ENCODE measurements at places on chromosomes 7 and 10.
A peak's percentile ranks its signal among the peaks of the same experiment; 100 is the strongest.

DNA sequence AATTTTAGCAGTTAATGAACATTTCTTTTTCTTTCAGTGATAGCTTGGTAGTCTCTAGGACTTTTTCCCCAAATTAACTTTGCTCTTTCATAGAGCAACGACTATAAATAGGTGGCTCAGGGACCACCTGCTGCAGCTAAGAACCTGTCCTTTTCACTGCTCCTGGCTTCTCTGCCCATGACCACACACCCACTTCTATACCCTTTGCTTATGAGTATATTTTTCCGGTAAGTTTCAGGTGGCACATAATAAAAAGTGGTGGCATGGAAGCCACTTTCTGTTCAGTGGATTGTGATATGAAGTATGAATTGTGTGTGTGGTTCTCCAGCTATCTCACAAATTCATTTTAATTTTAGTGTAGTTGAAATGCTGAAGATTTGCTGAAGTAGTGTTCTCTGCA lies 1.2 kb downstream of the ING3 start:
- DNase-seq, result peak; percentile 32

DNA sequence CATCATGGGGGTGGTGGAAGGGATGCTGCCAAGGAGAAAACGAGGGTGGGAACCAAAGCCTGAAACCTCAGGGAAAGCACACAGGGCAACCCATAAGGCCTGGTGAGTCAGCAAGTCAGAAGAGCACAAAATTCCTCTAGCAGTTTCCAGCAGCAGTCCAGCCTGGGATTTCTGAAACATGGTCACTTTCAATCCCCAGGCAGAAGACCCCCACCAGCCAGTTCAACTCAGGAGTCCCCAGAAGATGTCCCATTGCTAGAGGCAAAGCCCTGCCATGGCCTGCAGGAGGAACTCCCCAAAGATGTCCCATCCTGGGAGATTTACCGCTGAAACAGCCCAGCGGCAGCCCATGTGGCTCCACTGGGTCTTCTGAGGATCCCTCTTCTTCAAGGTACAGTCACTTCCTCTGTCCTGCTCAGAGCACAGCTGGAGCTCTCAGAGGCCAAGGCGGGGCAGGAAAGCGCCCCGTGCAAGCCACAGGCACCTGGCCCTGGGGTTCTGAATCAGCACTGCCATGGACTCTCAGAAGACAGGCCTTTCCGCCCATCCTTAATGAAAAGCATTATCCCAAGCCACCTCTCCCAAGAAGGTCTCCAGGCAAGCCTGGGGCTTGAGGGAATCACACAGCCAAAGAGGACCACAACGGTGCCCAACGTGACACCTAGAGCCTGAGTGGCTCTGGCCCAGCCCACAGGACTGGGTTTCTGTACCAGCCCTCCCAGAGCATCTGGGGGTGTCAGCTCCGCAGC lies 196.9 kb downstream of the GRID1 start:
- no peak for DNase-seq

GRCh38 chr10:123840714-123841113 lies 50.9 kb downstream of the CPXM2 start:
- no peak for DNase-seq

DNA sequence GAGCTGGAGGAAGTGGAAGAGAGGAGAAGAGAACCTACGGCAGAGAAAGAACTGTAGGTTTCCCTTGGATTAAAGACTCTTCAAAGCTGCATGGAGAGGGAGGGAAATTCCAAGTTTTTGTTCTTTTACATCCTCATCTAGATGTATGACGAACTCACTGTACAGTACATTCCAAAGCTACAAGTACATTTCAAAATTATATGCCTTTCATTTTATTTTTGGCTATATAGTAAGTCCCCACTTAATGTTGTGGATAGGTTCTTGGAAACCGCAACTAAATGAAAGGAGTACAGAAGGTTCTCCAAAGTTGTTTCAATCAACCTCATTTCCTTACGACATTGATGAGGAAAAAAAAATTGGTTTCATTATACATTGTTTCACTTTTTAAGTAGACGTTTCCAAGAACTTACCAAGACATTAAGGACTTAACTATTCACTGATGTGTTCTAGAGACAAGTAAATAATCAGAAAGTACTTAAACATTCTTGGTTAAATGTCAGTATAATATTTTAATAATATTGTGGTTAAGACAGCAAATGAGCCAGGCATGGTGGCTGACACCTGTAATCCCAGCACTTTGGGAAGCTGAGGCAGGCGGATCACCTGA lies 16.1 kb upstream of the JMJD1C start:
- DNase-seq, result no peak

DNA sequence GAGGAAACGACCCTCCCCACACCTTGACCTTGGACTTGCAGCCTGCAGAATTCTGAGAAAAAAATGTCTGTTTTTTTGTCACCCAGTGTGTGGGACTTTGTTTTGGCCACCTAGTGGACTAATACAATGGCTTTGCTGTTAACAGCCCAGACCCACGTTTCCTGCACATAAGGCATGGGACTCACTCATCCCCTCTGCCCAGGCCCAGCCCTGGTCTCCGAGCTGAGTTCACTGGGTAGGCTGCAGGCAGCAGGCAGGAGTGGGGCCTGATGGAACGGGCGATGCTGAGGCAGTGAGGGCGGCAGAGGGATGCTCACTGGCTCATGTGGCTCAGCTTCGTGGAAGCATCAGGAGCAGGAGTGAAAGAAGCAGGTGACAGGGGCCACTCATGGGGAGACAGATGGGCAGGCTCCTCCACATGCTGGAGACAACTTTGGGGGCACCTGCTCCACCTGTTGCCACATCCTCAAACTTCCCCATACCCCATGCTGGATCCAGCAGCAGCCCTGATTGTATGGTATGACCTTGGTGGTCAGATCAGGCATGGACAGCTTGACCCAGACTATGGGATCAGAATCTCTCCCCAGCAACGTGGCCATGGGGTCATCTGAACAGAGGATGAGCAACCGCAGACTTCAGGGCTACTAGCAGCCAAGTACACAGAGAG lies 65.8 kb upstream of the ANTXRL start:
- no peak for DNase-seq
